ENCODE measurements at places on chromosomes 4 and X.

DNA sequence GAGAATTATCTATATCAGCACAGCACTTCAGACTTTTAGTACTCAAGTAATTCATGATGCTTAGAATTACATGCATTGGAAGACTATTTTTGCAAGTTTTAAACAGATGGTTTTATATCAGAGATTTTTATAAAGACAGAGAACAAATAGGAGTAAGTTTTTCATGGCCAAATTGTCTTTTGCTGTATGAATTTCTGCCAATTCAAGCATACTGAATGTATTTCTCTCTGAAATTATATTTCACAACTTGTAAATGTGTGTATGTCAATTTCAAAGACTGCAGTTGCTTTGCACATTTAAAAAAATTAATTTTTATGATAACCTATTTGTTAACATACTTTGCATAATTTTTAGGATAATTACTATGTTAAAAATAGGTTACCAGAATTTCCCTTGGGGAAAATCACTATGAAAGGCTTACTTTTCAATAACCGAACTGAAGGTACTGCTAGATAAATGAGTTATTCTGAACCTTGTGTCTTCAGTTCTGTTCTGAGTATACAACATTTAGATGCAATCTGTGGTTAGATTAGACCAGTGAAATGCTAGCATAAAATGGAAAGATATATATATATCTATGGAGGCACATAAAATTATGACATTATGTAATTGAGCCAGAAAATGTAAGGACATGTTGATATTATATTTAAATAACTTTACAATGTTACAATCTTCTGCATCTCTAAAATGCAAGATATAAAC lies 1344.2 kb upstream of the PABPC4L start:
- no peak for DNase-seq

GRCh38 chr4:112073181-112073580 lies 72.1 kb upstream of the FAM241A start:
- DNase-seq = no peak

- no peak for DNase-seq
These were observed 17.7 kb upstream of the STIM2 start for GRCh38 chr4:26842911-26843310.

DNA sequence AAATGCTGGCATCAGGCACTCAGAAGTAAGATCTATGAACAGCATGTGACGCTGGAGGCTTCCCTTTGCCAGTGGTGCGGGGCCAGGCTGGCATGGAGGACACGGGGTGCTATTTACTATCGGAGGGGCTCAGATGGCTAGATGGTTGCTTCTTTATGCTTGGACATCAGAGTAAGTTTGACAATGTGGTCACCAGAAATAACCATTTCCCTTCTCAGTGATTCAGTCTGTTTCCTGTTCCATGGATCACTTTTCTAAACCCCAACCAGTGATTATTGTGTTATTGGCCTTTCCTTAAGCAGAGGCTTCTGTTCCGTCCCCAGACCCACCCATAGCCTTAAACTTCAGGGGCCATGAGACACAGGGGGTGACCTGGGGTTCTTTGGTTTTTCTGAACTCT lies 55.4 kb upstream of the DHX15 start:
- no peak for DNase-seq

DNA sequence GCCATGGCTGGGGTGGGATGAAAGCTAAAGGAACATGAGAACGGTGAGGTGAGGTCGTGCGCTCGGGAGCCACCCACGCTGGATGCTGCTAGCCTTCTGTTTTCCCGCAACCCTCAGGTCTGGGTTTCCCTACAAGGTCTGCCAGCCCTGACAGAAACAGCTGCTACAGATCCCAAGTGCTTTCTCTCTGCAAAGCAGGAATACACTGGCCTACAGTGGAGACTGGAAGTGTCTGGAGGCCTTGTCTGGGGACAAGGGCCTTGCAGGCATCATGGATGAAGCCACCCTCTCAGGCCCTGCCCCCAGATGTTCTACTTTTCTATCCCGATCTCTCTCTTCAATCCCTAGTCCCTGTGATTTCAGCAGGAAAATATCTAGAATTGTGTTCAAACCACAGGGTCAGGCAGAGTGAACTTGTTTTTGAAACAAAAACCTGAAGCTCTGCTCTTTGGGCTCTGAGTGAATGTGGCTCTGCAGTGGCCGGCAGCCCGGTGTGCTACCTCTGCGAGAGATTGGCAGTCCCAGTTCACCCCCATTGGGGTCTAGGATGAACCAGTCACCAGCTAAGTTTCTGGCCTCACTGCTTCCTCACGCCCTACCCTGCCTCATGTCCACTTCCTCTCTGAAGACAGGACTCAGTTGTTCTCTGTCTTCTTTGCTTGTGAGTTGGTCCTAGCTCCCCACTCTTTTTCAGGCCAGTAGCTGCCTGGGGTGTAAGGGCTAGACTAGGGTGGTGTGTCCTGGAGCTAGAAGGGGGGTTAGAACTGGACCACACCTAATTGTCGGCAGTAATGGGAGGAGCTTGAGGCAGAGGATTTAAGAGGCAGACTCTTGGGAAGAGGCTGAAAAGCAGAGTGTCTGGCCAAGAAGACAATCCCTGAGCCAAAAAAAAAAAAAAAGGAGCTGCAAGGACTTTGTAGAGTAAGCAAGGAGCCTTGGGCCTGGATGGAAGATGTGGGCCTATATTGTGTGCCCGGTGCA lies 89.6 kb downstream of the RTL5 start:
- DNase-seq = no peak

DNA sequence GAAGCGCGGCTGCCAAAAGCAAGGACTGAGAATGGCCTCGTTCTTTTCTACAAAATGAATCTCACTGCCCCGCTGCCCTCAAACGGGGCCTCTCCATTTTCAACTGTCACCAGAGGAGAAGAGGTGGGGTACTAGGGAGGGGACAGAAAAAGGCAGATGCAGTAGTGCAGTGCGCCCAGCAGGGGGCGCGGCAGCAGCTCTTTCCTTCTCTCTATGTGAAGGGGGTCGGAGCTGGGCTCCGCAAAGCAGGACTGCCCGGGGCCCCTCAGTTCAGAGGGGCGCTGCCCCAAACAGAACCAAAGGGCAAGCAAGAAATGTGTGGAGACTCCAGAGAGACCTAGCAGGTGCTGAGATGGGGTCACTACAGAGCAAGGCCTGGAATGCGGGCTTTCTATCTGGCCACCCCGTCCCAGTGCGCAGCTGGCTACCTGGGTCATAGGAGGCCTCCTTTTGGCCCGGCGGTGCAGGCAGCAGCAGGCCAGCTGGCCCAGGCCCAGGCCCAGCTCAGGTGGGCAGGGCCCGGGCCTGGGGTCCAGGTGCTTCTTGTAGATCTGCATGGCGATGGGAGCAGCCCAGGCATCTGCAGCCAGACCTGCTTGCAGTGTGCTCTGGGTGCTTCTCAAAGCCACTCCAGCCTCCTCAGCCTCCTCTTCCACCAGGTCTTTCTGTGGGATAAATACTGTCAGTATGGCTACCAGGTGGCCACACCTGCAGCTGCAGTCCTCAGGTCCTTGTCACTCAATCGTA lies 5.9 kb downstream of the IRAK1 start:
- peak; percentile 36 for DNase-seq

DNA sequence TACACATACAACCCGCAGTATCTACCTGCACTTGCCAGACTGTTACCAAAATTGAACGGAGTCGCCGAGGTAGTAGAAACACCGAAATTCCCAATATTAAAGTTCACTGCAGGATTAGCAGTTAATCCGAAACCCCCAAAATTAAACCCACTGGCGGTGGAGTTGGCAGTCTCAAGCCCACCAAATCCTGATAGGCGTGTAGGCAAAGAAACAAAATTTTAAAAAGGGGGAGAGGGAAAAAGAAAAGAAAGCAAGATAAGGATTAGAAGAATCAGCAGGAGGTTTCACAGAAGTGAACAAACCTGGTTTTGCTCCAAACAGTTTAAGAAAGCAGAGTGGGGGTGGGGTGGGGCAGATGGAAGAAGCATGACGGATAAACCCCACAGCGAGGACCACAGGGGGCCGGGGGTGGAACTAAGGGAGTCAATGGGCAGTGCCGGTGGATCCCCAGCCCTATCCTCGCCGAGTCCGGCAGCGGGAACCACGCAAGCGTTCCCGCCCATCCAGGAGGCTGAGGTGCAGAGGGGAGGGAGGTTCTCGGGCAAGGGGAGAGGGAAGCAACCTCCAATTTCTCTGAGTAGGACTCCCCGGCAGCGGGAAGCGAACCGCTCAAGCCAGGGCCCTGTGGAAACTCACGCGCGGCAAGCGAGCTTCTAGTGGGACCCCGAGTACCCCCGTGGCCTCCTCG lies 599 bp downstream of the NUP54 start:
- DNase-seq = peak; percentile 82

DNA sequence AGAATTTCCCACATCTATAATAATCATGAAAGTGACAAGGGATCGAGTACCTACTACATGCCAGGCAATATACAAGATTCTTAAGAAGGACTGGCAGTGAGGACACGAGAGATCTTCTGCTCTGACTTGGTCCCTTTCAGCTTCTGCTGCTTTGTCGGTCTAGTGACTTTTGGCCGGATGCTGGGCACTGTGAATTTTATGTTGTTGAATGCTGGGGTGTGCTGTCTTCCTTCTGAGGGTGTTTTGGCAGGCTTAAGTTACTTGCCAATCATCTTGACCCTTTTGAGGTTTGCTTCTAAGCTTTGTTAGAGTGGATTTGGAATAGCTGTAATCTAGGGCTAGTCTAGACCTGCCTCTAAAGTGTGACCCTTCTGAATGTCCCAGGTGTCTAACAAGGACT lies 23.5 kb downstream of the NAT8L start:
- DNase-seq = no peak

GRCh38 chrX:19372547-19373331 lies 29.0 kb downstream of the PDHA1 start:
- DNase-seq = no peak

DNA sequence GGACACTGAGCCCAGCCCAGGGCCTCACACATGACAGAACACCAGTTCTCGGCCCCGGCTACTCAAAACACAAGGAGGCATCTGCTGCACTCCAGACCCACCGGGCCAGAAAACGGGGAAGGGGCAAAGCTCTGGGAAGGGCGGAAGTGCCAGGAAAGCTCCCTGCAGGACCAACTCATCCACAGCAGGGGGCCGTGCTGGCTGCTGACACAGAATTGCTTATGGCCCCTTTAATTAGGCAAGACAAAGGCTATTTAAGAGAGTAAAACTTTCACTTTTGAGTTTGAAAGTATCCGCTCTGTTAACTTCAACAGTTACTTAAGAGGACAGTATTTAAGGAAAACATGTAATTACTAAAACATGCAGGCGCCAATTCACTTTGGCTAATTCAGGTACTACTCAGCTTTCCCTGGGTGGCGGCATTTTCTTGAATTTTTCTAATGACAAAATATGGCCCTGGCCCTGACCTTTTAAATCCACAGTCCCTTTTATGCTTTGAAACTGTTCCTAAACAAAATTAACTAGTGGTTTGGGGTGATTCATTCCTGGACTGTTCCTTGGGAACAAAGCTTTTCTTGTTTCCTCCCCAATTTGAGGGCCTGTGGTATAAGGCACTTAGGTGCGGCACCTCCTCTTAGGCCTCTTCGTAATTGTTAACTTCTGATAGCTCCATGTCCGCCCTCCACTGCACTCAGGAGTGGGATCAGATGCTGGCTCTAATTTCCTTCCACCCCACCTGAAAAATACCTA lies 40.4 kb downstream of the NSG1 start:
- DNase-seq = no peak

DNA sequence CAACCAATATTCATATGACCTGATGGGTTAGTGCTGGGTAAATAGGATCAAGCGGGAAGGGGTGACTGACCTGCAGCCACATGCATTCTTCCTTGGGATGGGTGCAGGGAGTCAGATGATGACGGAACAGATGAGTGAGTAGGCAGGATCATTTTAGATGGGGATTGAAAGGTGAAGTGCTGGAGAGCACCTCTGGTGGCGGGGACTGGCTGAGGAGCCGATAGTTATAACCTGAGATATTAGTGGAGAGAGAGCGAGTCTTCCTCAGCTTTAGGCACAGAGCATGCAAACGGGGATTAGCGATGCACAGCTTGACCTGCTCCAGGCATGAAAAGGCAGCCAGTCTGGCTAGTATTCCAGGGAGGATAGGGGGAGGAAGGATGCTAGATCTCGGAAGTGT lies 99.1 kb downstream of the AFF1 start:
- DNase-seq = no peak

DNA sequence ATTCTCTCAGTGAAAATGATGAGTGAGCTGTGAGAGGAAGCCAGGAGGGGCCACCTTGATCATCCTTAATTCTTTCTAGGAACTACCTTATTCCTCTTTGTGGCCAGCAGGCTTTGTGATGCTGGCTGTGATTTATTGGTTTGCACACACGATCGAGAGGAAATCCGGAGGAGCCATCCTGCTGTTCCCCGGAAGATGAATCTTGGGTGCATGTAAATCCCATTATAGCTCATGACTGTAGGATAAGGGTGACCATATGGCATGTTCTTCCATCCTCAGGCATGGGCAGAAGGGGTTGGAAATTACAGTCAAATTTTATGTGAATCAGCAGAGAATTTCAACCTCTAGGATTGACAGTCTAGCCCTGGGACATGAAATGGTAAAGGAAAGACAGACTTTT lies 254.5 kb downstream of the UNC5C start:
- no peak for DNase-seq

GRCh38 chr4:15956179-15956850 lies 6.7 kb downstream of the FGFBP2 start:
- peak; percentile 66 for DNase-seq

DNA sequence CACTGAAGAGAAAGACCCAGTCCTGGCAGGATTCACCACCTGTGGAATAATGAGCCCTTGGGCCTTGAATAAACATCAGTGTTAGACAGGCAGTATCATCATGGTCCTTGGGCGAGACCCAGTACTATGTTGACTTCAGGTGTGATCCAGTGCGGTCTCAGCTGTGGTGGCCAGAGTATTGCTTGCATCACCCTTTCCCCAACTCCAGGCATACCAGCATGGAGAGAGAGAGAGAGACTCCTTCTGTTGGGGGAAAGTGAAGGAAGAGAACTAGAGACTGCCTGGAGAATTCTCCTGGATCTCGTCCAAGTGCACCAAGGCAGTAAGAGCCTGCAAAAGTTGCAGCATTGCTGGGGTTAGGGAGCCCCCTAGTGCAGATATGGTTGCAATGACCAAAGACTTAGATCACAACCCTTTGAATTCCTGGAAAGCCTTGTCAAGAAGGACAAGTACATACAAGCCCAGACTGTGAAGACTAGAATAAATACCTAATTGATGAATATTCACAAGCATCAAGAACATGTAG lies 61.1 kb upstream of the VAMP7 start:
- peak; percentile 75 for DNase-seq

- no peak for DNase-seq
These were observed 2266.1 kb downstream of the PCDH7 start for GRCh38 chr4:32986236-32986635.

DNA sequence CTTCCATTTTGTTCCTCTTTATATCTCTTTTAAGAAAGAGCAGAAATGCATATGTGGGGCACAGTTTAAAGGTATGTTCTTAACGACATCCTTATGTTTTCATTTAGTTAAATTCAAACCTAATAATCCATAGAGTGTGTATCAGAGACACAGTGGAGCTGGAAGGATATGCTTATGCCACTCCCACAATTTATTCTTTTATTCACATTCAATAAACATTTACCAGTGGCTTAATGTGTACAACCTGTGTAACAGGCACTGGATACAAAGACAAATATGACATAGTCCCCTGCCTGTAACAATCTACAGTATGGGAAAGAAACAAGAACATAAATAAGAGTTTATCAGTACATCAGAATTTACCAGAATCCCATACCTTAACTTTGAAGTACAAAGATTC lies 22.4 kb upstream of the CORIN start:
- no peak for DNase-seq
